Fibroblast of skin of right quadriceps (primary cell): ENCODE measurements at places on chromosomes 13 and 19.

GRCh38 chr13:60463787-60464186, 66.8 kb downstream of the TDRD3 start:
- DNase-seq: peak; percentile 1

DNA sequence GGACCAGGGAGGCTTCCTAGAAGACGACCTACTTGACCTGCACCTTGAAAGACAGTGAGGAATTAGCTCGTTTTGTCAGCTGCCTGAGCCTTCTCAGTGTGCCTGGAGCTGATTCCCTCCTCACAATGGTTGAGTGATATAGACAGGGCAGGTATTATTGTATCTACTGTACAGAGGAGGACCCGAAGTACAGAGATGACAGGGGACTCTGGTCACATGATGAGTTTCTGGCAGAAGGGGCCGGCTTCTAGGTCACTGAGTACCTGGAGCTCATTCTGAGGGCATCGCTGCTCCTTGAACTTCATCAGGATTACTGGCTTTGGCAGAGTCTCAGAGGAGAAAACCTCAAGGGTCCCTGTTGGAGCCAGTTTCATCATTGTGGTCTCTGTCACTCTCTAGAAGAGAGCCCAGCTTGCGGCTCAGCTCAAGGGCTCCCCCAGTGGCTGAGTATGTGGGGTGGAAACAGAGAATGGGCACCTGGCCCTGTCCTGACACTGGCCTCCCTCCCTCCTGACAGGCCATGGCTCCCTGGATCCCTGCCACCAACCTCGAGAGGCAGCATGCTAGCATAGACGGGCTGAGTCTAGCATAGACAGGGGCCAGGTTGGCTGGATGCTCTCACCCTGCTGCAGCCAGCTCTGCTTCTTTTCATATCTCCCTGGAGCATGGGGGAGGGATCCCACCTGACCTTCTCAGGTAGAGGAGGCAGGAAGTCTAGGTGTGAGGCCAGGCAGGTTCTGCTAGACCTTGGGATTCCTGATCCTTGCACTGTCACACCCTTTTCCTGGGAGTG, 38.7 kb downstream of the NFIX start:
- DNase-seq: peak; percentile 52

- DNase-seq: peak; percentile 21
Observed at GRCh38 chr19:30807278-30807677, 435.1 kb downstream of the ZNF536 start.

- DNase-seq: no peak
Observed at GRCh38 chr19:32869369-32869965, at the start of gene SLC7A9. Gene SLC7A9 (minus strand): TSS chr19:32869767. CDS start chr19:32868534, 1,233 bp downstream.

DNA sequence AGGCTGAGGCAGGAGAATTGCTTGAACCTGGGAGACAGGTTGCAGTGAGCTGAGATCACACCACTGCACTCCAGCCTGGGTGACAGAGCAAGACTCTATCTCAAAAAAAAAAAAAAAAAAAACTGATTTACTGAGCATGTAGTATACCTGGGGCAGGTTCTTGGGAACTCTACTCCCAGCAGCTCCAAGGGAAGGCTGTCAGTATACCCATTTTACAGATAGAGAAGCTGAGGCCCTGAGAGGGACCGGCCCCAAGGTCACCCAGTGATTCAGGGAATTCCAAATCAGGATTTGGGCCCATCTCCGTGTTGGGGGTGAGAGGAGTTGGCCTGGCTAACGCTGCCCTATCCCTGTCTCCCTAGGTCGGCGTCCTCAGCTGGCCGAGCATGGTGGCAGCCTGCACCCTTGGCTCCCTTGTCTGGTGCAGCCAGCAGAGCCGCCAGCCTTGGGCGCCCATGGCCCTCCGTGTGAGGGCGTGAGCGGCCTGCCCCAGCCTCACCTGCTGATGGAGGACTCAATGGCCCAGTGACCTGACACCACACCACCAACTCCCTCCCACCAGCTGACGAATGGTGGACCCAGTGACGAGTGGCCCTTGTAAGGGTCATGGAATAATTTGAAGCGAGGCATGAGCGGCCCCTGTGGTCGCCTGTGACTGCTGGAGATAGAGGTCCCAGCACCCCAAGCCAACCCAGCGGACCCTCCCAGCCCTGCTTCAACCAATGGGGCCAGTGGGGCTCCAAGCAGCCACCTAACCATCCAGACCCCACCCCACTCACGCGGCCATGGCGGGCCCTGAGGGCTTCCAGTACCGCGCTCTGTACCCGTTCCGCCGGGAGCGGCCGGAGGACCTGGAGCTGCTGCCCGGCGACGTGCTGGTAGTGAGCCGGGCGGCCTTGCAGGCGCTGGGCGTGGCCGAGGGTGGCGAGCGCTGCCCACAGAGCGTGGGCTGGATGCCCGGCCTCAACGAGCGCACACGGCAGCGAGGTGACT, 2.4 kb downstream of the PIK3R2 start:
- no peak for DNase-seq

DNA sequence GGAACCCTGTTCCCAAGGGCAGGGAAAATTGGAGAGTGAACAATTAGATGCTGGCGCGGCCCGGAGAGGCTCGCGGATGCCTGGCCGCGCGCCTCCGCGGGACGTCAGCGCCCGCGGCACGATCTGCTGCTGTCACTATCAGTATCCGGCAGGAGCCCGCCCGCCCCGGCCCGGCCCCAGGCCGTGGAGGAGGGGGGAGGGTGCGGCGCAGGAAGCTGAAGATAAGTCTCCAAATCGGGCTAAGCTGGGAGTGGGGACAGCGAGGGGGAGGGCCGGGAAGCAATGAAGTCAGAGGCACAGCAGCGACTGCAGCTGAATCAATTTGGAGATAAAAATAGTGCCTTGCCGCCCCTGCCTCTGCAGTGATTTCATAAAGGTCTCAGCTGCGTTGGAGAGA, 441.5 kb upstream of the KLF12 start:
- DNase-seq: peak; percentile 78

DNA sequence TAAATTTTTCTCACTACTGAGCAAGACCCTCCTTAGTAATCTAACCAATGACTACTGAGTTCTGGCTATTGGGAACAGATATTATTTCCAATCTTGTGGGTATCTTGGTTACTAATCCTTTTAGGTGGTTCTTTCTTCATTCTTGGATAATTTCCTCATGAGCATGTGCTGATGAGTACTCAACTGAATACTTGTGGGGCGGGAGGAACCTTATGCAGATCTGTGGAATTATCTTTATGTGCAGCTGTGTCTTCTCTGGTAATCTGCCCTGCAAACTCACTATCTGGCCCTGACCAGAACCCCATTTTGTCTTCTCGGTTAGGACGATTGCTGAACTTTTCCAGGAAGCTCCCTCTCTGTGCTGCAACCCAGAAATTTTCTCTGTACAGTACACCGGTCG, 89.7 kb upstream of the TRPC4 start:
- no peak for DNase-seq

DNA sequence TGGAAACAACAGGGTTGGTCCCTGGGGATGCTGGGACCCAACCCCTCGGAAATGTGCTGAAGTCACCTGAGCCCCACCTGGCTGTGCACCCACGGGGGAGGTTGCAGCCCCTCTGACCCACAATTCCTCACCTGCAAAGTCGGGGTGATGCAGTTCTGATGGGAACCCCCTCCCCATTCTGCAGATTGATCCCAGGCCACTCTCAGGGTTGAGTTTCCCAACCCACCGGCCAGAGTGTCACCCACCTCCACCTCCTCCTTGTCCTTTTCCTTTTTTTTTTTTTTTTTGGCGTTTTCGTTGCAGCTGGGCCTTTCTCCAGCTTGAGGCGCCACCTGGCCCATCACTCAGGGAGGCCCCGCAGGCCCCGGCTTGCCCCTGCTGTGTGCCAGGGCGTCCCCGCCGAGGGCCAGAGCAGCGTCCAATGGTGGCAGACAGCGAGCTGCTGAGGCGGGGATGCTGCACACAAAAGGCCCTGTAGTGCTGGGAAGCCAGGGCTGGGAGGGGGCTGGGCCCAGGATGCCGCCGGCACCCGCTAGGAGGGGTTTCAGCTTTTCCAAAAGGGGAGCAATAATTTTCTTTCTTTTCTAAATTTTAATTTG, 4.6 kb downstream of the PIK3R2 start:
- no peak for DNase-seq

- no peak for DNase-seq
Observed at GRCh38 chr13:43881580-43881979, 1.9 kb downstream of the LACC1 start.

DNA sequence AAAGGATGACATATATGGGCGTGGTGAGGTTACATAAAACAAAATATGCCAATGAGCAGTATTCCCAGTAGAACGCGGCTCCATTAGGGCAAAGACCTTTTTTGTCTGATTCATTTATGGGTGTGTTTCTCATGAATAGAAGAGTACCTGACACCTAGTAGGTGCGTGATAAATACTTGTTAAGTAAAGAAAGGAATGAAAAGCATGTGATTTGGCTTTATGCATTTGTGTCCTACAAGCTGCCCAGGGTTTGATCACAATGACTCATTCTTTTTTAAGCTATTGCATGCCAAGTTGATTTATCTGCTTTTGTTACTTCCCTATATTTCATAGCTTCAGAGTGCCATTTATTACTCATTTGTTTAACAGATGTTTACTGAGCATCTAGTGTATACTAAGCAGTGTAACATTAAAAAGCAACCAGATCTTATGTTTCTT, 19.1 kb upstream of the KCTD4 start:
- DNase-seq: peak; percentile 84

DNA sequence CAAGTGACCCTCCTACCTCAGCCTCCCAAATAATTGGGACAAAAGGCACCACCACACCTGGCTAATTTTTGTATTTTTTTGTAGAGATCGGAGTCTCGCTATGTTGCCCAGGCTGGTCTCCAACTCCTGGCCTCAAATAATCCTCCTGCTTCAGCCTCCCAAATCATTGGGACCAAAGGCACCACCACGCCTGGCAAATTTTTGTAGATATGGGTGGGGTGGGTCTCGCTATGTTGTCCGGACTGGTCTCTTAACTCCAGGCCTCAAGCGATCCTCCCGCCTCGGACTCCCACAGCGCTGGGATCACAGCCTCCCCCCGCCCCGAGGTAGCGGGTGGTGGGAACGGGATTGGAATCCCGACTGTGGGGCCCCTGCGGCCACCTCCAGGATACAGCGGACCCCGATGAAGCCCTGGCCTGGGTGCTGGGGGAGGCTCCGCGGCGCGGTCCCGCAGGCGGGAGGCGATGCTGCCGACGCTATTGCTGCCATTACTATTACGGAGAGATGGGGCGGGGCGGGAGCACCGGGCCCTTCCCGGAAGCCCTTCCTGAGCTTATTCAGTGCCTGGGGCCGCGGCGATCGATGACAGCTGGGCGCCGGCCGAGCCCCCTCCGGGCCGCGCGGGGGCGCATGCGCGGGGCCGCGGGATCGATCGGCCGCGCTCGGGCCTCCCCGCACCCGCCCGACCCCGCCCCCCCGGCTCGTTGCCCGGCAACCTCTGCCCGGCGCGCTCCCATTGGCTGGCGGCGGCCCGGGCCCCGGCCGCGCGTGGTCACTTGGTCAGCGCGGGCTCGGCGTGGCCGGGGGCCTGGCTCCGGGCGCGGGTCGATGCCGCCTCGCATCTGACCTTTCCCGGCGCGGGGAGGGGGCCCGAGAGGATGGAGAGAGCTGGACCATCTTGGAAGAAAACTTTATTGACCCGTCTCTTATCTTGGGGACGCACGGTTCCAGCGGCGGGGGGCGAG, 27.9 kb upstream of the ONECUT3 start:
- peak; percentile 54 for DNase-seq
